ENCODE measurements at places on chromosomes 5 and 9. TPM values are rescaled to one million over a fixed set of nuclear protein-coding genes. Genes with fewer than 3 reads are reported as not detected.
A peak's percentile ranks its signal among the peaks of the same experiment; 100 is the strongest.

MAMDC2 gene
- 3.4 TPM for total RNA-seq

DNA sequence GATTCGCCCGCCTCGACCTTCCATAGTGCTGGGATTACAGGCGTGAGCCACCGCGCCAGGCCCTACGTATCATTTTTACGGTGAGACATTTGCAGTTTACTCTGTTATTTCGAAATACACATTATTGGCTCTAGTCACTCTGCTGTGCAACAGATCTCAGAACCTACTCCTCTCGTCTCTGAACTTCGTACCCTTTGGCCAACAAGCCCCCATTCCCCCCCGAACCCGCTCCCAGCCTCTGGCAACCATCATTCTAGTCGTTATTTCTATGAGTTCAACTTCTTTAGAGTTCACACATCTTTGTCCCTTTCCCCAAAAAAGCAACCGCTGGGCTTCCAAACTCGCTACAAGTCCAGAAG is 735 bp downstream of the PTGR1 start:
- DNase-seq = peak; percentile 53

DNA sequence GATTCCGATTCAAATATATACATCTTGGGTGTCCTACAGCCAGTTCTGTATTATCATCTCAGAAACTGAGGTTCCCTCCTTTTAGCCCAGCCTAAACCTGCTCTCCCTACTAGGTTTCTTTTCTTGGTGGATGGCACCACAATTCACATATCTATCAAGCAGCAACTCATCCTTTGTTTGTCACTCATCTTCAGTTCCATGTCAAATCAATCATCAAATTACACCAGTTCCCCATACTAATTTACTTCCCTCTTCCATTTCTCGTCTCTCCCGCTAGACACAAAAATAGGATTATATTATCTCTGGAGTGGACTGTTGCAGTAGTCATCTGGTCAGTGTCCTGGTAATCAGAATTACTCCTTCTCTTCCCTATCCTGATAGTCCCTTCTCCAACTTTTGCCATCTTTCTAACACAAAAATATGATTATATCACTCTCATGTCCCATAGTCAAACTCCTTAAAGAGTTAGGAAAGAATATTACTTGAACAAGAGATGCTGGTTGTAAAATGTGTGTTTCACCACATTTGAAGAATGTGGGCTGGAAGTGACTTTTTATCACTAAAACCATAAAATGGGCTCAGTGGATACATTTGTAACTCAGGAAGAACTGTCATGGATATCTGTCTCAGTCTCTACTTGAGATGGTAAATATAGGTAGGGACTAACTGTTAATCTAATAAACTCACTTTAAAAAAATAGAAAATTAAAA is 69.1 kb upstream of the RICTOR start:
- DNase-seq = no peak

ADRA1B gene
- total RNA-seq = 1.8 TPM

GRCh38 chr9:96071076-96071814 is 195.8 kb downstream of the ERCC6L2 start:
- DNase-seq = peak; percentile 37

GRCh38 chr9:109971226-109971625 is 191.2 kb downstream of the PALM2AKAP2 start:
- no peak for DNase-seq

- peak; percentile 54 for DNase-seq
Observed at GRCh38 chr5:80711938-80712337, 57.2 kb upstream of the DHFR start.

IFNA2 gene
- not detected for total RNA-seq

- DNase-seq = no peak
Observed at GRCh38 chr5:61029456-61030162, 84.6 kb downstream of the NDUFAF2 start.

GRCh38 chr9:133906932-133907910 is 84.9 kb downstream of the VAV2 start:
- DNase-seq = no peak

CYLC2 gene
- not detected for total RNA-seq

- no peak for DNase-seq
Observed at GRCh38 chr9:136740971-136741882, 1.5 kb downstream of the LCN10 start.

DNA sequence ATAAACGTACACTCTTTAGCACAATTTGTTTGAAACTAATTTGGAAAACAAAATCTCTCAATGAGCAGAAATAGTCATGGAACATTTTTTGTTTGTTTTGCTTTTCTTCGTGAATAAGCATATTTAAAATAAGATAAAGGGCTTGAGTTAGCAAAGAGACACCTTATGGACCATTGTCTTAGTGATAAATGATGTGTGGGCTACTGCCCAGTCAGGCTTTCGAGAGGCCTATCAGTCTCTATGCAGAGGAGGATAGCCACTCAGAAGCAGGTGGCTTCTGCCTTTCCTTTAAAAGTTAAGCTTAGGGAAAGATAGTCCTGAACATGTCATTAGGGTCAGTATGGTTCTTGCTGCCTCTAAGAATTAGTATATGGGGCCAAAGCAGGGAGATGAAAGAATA is 2.1 kb upstream of the ARL15 start:
- no peak for DNase-seq

GZMA gene
- not detected for total RNA-seq

CDK5RAP2 gene
- total RNA-seq = 32.6 TPM

PTCH1 gene
- total RNA-seq = 9.4 TPM

DNA sequence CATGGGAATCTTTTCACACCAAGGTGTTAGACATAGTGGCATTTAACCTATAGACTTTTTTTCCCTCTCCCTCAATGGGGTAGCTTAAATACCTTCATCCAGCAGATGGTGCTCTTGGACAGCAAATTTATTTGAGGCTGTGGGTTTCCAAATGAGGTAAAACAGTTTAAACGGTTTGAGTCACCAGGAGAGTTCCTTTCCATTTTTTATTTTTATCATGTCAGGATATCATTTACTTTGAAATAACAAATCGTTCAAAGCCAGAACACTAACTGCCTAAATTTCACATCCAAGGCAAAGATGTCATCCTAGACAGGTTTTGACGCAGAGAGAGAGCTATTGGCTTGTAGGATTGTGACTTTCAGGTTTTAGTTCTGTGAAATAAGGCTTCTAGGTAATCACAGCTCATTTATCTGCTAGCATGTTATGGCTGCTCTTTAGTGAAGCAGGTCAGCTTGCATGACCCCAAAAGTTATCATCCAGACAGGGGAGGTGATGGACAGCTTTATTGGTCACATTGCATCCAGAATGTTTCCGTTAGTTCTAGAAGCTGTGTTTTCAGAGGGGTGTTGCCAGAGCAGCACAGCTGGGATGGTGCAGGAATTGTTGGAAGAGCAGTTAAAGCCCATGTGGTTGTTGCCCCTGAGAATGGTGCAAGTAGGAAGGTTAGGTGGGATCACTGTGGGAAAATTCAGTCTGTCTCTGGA is 69.8 kb downstream of the KDM4C start:
- peak; percentile 60 for DNase-seq

- DNase-seq = no peak
Observed at GRCh38 chr5:14284392-14285148, 141.4 kb downstream of the TRIO start.

SLC27A6 gene
- total RNA-seq = not detected

GRCh38 chr9:37301042-37301853 is 121.2 kb upstream of the GRHPR start:
- no peak for DNase-seq

FBP1 gene
- total RNA-seq = not detected

DNA sequence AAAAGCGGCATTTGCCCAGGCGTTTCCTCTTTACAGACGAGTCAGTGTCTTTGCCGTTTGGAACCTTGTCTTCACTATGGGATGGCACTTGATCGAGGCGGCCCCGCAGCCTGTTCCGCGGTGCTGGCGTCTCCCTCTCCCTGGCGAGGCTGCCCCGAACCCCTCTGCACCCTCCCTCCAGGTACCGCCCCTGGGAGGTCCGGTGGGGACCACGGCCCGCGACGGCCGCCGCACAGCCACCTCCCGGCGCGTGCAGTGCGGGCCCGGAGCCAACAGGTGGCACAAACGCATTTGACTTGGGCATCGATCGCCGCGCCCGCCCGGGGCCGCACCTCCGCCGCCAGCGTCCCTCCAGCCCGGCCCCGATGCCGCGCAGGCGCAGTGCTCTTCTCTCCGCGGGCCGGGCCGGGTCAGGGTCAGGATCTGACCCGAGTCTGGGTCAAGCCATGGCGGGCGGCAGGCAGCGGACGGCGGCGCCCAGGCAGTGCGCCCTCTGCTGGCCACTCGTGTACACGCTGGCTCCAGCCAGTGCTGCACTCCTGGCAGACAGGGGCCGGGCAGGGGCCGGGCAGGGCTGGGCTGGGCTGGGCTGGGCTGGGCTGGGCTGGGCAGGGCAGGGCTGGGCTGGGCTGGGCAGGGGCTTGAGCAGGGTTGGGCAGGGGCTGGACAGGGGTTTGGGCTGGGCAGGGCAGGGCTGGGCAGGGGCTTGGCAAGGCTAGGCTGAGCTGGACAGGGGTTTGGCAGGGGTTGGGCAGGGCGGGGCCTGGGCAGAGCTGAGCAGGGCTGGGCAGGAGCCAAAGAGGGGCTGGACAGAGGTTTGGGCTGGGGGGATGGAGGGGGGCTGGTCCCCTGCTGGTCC is 155.8 kb upstream of the IRX4 start:
- DNase-seq = no peak

DNA sequence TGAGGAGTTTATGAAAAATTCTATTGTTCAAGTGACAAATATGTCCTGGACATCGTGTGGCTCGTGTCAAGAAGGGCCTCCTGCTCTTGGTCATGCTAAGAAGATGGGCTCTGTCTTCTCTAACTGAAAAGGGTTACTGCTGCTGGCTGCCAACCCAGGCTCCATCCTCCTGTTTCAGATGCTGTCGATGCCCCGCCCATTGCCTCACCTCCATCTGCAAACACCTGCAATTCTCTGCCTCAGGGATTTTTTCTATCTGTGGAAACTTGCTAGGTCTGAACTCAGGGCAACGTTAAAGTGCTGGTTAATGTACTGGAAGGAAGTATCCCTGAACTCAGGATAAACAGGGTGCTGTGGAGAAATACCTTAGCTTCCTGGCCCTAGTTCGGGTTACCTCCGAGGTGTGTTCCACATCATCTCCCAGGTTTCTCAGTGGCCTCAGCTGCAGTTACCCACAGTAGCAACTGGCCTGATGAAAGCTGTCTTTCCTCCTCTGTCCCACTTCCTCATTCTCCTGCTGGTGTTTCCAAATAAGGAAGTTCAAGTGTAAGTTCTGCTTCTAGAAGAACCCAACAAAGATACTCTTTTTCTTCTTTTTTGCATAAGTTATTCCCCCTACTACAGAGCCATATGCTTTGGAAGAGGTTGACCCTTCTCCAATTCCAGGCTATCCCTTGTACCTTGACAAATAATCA is 151.7 kb upstream of the SMIM23 start:
- no peak for DNase-seq

DNA sequence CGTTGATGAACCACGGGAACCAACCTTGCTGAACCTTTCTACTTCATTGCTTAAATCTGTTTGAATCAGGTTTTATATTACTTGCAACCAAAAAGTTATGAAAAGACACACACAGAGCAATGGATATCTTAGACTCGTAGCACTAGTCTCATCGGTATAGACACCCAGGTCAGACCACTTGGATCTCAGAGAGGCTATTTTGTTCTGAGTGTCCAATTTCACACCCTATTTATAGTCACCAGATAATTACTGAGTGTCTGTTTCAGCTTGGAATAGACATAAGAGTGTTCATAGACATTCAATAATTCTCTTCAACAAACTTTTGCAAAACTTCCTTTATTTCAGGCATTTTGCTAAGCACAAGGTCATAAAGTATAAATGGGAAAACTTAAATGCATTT is 145.4 kb upstream of the EGFLAM start:
- no peak for DNase-seq

ZNF618 gene
- 4.6 TPM for total RNA-seq

ZFAND5 gene
- total RNA-seq = 216 TPM

CFAP157 gene
- not detected for total RNA-seq

DNA sequence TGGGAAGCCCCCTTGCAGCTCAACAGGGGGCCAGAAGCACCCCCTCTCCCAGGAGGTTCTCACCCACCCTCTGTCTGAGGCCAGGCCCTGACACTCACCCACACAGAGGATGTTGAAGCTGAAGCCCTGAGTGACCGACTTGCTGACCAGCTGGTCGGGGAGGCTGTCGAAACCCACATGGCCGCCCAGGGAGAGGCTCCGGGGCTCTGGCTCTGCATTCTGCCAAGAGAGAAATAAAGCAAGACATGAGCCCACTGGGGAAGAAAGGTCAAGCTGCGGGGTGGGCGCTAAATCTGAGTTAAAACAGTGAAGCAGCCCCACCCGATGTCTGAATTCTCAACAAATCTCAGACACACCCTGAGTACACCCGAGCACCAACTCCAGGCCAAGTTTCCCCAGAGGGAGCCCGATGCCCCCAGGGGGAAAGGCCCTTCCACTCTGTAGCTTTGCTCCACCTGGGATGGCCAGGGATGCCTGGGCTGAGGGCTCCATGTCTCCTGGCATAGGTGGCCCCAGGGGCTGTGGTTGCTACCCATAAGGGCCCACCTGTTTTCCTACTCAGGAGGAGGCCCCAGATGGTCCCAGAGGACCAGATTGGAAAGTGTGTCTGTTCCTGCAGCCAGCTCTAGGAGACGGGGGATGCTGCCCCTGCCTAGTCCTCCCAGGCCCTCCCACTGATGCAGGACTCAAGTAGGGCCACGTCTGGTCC is 11.6 kb downstream of the SEPTIN8 start:
- no peak for DNase-seq

TSLP gene
- total RNA-seq = 0.79 TPM

- DNase-seq = peak; percentile 88
Observed at GRCh38 chr5:73030995-73031394, 75.2 kb downstream of the FCHO2 start.

TEX48 gene
- not detected for total RNA-seq

DNA sequence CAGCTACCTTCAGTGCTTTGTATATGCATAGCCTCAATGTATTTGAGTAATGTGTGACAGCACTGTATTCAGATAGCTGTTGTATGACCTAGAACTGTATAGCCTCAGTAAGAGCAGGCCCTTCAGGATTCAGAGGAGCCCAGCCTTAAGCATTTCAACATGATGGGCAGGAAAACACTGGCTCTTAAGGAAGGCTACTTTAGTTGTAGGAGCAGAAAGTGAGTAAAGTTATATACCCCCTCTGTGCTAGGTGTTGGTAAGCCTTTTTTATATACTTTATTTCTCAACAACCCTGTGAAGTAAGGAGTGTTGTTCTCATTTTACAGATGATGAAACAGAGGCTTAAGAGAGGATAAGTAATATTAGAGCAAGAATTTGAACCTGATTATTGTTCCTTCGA is 1.5 kb upstream of the GPR21 start:
- DNase-seq = no peak

DNA sequence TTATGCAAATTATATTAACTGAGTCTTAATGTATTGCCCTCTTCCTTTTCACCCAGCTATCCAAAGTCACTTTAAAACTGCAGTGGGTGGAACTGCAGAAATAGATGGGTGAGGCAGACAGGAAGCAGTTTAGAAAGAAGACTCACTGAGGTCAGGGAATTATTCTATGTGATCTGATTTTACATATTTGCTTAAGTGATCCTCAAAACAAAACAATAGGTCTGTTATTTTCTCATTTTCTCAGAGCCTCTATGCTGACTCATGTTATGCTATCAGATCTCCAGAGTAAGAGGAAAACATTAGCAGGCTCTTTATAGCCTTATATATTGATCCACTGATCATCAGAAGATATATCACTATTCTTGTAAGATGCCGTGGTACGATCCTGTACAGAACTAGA is 63.5 kb downstream of the MRPS27 start:
- peak; percentile 18 for DNase-seq

Data from M059J (cell line).